ENCODE measurements at places on chromosomes 6 and 20. TPM values are rescaled to one million over a fixed set of nuclear protein-coding genes. Genes with fewer than 3 reads are reported as not detected.

DNA sequence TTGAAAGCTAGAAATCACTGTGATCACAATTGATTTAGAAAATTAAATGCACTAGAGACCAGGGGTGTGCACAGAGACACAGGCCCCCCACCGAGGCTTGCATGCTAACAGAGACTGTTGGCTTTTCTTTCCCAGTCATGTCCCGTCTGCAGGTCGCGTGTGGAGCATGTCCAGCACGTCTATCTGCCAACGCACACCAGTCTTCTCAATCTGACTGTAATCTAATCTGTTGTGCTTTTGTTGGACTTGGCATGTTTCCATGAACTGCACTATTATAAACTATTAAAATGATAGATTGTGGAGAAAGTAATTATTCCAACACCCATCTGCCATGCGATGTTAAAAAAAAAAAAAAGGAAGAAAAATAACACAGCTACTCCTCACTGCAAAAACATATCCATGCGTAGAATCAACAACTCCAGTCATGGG lies 17.7 kb downstream of the MYLIP start:
- DNase-seq, result peak; percentile 70

DNA sequence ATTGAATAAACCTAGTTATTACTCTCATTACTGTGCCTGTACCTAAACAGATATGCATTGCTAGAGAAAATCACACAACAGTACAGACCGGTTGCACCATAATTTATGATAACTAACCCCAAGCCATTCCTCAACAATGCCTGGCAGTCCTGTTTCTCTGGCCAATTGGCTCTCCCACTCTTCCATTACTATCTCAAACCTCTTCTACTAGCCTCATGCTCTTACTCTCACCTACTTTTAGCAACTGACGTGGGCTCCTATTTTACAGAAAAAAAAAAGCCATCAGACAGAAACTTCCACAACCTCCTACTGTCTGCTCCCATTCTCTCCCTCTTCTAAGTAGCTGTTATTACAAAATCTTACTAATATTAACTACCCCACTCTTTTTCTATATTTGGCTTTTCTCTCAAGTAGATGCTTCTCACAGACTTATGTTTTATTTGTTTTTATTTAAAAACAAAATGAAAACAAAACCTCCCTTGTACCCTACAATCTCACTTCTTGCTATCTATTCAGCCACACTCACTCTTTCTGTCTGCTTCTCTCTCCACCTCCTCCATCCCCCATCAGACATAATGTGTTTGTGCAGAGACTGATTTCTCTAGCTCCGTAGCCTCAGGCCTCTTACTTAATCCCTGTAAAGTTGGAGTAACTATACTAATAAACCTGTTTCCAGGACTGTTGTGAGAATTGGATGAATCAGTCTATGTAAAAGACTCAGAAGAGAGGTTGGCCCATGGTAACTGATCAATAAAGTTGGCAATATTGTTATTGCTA lies 9.1 kb downstream of the GOPC start:
- DNase-seq, result no peak

The TSPYL1 gene
- 33.5 TPM for total RNA-seq

The SYCP2 gene
- 9.8 TPM for total RNA-seq

DNA sequence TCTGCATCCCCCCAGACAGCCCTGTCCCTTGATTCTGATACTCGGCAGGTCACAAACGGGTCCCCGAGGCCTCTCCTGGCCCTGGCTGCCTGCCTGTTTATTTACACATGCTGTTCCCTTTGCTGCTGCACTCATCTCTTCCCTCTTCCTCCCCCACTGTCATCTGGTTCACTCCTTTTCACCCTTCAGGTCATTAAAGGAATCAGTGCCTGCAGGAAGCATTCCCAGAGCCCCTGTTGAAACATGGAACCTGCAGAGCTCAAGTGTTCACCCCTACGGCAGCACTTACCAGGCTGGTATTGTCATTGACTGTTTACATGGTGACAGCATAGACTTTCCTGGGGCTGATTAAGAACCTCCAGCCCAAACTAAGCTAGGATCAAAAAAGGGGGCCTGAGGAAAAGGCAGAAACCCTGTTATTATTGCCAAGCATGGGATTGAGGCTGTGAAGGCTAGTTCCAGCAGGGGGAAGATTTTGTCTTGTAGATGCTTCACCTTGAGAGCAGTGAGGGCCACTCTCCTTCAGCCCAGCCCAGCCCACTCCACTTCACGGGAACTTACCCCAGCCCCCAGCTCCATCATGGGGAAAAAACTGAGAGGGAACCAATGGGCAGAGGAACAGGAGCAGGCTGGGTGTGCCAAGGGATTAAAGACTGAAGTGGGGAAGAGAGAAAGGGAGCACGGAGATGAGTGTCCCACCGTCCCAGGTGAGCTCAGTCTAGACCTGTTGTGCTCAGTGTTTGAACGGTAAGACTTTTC lies 73.2 kb downstream of the JPH2 start:
- no peak for DNase-seq

The THBS2 gene
- under 0.01 TPM for total RNA-seq

The EEF1A2 gene
- total RNA-seq, result not detected

GRCh38 chr6:77987035-77987384 lies 334.2 kb downstream of the MEI4 start:
- DNase-seq, result no peak

The GJE1 gene
- not detected for total RNA-seq

DNA sequence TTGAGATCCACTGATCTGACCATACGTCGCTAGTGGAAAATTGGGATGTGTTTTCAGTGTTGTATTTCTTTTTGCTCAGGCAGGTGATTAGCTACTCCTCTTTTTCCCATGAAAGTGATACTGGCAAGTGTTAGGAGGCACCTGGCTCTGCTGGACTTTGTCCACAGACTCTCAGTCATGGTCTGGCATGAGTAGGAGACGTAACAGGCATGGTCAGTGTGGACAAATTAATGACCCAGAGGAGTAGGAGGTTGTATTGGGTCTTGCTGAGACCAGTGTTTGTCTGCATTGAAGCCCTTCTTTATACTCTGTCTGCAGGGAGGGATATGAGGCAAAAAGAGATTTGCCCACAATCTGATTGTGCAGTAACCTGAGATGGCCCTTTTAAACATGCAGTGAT lies 178.7 kb downstream of the DTNBP1 start:
- DNase-seq, result no peak

DNA sequence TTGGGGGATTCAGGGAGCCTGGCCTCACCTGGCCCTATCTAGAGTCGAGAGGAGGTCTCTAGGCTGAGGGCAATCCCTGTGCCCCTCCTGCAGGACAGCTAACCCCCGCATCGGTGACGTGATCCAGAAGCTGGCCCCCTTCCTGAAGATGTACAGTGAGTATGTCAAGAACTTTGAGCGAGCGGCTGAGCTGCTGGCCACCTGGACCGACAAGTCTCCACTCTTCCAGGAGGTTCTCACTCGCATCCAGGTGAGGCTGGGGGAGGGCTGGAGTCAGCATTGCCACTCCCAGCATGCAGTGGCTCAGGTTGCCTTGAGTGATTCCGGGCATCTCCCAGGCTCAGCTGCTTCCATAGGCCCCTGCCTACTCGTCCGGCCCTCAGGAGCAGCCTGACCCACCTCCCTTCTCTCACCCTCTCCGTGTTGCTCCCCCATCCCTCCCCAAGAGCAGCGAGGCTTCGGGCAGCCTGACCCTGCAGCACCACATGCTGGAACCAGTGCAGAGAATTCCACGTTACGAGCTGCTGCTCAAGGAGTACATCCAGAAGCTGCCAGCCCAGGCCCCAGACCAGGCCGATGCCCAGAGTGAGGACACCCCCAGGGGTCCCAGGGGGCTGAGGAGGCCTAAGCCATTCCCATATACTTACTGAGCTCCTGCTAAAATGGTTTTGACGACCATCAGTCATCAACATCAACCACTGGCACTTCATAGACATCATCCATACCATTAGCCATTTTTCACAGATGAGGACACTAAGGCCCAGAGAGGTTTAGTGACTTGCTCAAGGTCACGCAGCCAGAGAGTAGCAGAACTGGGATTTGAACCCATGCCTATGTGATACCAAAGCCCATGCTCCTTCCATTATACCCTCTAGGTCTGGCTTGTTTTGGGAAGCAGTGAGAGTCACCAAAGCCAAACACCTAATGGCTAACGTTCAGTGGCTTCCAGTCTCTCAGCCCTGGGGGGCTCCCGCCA lies 8.3 kb downstream of the FGD2 start:
- no peak for DNase-seq

The ADGB gene
- 0.29 TPM for total RNA-seq

All from stomach (tissue), 19 donors.